ENCODE measurements at places on chromosomes 2 and 18.

- no peak for DNase-seq
Measured at GRCh38 chr2:211494536-211494935, 938.1 kb downstream of the CPS1 start.

GRCh38 chr2:72149556-72150156 is 2.0 kb upstream of the CYP26B1 start:
- peak; percentile 32 for DNase-seq

- DNase-seq, result no peak
Measured at GRCh38 chr2:112839407-112840067, 3.0 kb upstream of the IL1B start.

DNA sequence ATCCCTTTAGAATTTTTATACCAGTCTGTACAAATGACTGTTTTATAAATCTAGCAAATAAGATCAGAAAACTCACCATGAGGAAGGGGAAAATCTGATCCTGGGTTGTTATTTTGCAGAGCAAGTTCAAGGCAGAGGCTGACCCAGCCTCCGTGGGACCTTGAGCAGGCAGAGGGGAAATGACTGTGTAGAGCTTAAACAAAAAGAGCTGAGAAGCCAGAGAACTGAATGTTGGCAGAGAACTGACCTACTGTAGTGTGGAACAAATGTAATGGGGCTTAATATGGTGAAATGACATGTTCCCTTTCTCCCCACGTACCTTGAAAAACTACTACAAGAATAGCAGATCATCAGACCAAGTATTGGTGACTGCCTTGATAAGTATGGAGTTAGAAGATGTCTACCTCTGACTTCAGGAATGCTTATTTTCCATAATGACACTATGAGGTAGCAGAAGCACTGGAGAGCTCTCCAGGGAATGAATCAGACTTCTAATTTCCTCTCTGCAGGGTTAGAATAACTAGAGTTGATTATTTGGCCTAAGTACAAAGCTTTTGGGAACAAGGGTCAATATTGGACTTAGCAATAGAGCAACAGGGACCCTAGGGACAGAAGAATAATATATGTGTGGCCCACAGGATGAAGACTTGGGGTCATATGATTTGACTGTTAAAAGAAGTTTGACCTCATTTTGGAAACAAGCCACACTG is 304.4 kb downstream of the CCDC178 start:
- no peak for DNase-seq

DNA sequence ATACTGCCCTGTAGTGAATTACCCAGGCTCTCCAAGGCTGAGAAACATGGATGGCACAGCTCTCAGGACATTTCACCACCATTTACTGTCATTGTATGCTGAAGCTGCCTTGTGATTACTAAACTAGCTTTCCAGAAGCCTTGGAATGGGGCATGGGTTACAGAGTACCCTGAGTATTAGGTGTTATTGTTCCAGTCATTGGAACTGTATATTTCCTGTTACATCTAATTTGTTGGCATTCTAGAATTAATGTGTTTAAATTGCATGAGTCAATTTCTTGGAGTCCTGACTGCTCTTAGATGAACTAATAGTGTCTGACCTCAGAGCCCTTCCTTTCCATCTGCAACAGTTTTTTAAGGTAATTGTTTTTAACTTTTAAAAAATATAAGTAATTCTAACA is 9.0 kb downstream of the DGUOK start:
- DNase-seq, result no peak

DNA sequence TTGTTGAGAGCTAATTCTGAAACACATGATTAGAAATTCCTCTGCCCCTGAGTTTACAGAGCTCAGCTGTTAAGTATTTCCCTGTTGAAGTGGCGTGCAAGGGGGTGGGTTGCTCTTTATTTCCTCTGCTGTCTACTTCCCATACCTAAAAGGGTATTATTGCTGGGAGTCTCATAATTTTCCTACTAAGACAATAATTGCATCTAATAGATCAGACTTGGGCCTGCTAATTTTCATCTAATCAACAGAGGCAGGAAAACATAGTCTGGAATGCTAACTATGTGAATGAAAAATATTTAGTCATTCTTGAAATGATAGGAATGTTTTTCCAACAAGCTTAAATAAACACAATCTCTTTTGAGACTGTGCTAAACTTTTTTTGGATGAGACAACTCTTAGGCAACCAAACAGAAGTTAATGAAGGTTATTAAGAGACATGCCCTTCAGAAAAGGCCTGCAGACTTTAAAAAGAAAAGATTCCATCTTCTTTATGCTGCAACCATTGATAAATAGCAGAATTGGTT is 111.4 kb downstream of the FEZ2 start:
- no peak for DNase-seq

GRCh38 chr2:99317161-99317872 is 16.3 kb upstream of the LYG1 start:
- DNase-seq, result no peak

- no peak for DNase-seq
Measured at GRCh38 chr2:180978903-180979748, 1.3 kb upstream of the UBE2E3 start.

- no peak for DNase-seq
Measured at GRCh38 chr2:73101626-73102256, 11.0 kb downstream of the RAB11FIP5 start.

- DNase-seq, result no peak
Measured at GRCh38 chr2:62136956-62137830, 58.7 kb upstream of the B3GNT2 start.

- DNase-seq, result no peak
Measured at GRCh38 chr2:153294199-153294786, 184.3 kb downstream of the RPRM start.

GRCh38 chr2:26075173-26075572 is 41.3 kb downstream of the RAB10 start:
- DNase-seq, result no peak

DNA sequence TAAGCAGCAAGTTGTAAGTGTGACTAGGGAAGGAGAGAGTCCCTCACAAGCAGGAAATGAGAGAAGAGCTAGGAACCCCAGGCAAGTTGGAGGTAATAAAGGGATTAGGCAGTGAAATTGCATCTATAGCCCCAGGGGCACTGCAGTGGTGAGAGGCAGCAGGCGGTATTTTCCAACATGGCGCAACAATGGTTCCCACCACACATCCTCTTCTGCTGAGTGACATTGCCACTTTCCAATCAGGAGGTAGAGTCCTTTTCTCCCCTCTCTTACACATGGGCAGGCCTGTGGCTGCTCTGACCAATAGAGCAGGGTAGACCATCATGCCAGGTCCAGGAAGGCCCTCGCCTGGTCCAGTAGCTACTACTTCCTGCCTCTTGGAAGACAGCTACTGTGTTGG is 86.6 kb downstream of the DNER start:
- no peak for DNase-seq

DNA sequence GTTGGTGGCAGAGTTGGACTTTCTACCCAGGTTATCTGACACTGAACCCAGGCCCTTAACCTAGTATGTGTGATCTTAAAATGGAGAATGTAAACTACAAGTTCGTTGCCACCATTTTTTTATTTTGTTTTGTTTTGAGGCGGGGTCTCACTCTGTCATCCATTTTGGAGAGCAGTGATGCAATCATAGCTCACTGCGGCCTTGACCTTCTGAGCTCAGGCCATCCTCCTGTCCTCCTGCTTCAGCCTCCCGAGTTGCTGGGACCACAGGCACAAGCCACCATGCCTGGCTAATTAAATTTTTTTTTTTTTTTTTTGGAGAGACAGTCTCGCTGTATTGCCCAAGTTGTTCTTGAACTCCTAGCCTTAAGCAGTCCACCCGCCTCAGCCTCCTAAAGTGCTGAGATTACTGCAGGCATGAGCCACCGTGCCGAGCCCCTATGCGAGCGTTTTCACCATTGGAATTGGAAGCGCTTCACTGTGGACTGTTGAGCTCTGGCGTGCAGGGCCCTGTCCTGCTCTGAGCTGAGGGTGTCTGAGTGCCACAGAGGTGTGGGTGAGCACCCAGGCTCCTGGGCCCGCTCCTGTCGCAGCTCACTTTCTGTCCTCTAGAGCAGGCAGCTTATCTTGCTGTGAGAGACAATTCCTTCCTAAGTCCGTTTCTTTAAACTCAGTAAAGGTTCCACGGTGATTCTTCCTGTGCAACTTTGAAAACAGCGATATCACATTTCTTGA is 186.9 kb downstream of the LDLRAD4 start:
- DNase-seq, result no peak

- DNase-seq, result peak; percentile 41
Measured at GRCh38 chr18:9404565-9405060, 70.0 kb downstream of the TWSG1 start.

DNA sequence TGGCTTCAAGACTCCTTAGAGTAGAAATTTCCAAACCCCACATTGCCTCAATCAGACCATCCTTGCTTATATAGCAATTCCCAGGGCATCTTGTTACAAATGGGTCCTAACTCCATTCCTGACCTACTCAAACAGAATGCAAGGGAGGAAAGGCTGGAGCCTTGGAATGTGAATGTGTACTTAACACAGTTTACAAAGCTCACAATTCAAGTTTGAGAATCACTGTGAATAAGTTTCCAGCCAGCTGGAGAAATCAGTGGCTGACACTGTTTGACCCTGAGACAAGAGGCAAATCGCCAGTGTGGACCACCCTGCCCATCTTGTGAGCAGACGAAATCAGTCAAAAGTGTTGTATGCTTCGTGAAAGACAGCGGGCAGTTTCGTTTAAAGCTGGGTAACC is 65.5 kb downstream of the SOWAHC start:
- DNase-seq, result no peak

Measured in stimulated activated CD8-positive, alpha-beta memory T cell treated with anti-CD3 and anti-CD28 coated beads, Interleukin-4, amount 100 ng/mL, for 48 hours (primary cell).